ENCODE measurements at places on chromosomes 16 and 17.
A peak's percentile ranks its signal among the peaks of the same experiment; 100 is the strongest.

- no peak for DNase-seq
Measured at GRCh38 chr17:69232650-69233049, 4.0 kb upstream of the ABCA10 start.

DNA sequence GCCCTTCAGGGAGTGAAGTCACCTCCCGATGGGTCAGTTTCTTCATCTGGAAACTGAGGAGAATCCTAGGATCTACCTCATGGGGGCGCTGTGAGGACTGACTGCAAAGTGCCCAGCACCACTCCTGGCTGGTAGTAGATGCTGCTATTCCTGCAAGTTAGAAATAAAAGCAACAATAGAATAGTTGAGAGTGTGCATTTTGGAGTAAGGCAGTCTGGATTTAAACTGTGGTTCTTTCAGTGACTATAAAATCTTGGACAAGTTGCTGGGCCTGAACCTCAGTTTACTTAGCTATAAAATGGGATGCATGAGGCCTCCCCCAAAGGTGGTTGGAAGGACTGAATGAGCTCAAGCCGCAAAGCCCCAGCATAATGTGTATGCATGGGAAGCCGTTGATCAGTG lies 70.6 kb downstream of the CYB5B start:
- DNase-seq, result peak; percentile 3

DNA sequence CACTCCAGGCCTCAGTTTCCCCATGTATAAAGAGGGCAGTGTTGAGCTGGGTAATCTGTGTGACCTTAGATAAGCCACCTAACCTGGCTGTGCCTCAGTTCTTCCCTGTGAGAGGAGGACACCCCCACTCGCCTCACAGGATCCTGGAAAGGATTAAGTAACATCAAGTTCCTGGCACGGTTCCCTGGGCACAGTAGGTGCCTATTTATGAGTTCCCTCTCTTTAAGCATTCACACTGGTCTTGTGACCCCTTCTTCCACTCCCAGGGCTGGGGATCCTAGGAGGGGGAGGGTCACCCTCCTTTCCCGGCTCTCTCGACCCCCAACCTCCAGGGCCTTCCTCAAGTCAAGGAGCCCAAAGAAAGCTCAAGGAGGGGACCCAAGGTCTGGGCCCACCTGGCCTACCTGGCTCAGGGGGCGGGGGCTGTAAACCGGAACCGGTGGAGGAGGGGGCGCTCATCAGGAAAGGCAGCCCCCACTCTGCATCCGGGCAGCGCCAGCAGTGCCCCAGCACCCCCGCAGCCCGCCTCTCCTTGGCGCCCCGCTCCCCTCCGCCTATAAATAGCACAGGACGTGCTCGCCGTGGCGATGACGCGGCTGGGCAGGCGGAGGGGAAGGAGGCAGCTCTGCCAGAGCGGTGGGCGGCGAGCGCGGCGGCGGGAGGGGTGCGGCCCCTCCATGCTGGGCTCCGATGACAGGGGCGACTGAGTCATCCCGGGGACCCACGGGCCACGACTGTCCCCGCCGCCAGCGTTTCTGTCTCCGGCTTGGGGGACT lies 9.4 kb downstream of the RPL19 start:
- peak; percentile 74 for DNase-seq

DNA sequence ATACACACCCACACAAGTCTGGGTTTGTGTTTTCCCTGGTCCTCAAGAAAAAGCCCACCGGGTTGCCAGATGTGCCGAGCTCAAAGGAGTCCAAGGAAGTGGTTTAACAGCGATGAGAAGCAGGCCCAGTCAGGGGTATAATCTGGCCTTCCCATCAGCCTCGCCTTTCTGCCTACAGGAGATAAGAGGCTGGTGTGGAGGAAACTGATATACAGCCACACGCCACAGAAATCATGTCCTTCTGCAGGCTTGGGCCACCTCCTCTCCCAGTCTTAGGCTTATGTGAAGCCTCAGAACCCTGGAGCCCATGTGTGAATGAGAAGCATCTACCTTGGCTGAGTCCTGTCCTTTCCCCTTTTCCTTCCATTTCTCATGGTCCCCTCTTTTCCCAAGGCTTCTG lies 43.6 kb upstream of the MMP2 start:
- DNase-seq, result no peak

DNA sequence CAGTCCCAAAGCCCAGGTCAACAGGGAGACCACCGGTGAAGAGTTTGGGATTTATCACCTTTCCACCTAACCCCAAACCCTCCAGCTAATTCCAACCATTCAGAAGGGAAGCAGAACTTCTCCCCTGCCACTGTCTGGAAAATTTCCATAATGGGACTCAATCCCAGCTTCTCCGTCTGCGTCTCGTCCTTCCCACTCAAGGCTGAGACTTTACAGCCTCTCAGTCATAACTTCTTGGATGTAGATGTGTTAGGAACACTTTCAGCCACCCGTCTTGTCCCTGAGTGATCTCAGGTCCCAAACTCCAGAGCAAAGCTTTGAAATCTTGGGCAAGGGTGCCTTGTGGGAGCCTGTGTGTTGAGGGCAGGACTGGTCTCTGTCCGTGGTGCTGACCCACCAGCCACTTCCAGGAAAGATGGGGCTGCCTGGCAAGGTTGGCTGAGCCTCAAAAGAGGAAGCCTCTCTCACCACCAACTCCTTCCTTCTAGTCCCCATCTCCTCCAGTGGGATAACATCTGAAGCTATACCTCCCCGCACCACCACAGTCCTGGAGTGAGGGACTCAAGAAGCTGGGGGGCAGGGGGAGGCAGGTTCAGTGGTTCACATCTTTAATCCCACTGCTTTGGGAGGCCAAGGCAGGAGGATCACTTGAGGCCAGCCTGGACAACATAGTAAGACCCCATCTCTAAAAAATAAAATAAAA lies 9.3 kb downstream of the GAS2L2 start:
- DNase-seq, result no peak

GRCh38 chr17:43584666-43585102 lies 38.5 kb upstream of the ETV4 start:
- no peak for DNase-seq

GRCh38 chr16:57165938-57166337 lies 19.9 kb downstream of the PSME3IP1 start:
- no peak for DNase-seq

- DNase-seq, result no peak
Measured at GRCh38 chr16:82621781-82622180, 5.0 kb upstream of the CDH13 start.
